Activated CD4-positive, alpha-beta T cell treated with anti-CD3 and anti-CD28 coated beads, Interleukin-2, amount 10 ng/mL, durations not matched to agents 7 days and 5 days (primary cell): ENCODE measurements at places on chromosomes 12 and 14. TPM values are rescaled to one million over a fixed set of nuclear protein-coding genes. Genes with fewer than 3 reads are reported as not detected.

DNA sequence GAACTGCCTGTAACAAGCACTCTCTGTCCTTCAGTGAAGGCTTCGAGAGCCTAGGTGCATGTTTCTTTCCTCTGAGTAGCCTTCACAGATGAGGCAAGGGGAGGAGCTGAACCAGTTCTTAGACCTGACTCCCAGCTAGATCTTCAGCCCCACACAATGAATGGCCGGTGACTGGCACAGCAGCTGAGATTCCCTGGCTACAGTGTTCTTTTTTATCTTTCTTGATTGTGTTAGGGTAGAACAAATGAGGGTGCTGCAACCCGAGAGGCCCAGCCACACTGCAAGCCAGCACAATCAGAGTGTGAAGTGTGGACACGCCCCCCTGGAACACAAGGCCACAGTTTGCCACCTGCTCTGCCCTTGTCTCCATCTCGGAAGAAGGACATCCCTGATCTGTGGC lies 19.1 kb upstream of the COL2A1 start:
- H3K36me3 ChIP-seq = no peaks in the 10 kb centered on the region
- H3K4me3 ChIP-seq = no peak overlapping the region
- DNase-seq = no peak
- peaks cover 29% of the 10 kb centered on the region for H3K27me3 ChIP-seq
- H3K27ac ChIP-seq = no peak overlapping the region
- H3K4me1 ChIP-seq = no peaks in the 10 kb centered on the region

The CLEC2B gene
- total RNA-seq = 61.4 TPM

DNA sequence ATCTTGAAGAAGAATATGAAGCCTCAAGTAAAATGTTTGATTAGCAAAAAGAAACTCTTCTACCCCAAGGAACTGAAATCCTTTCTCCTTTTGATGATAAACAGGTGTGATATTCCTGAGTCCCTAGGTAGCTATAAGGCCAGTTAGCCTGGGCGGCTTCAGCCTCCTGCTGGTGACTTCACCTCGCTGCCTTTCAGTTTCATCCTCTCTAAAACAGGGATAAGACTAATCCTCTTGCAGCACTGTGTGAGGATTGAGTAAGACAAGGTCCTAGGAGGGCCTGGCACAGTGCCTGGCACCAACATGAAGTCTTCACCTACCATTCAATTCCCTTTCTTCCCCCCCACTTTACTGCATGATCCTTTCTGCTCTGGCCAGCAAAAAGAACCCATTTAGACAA lies 42.1 kb downstream of the CIT start:
- no peak overlapping the region for H3K27ac ChIP-seq
- no peaks in the 10 kb centered on the region for H3K4me1 ChIP-seq
- peaks cover 56% of the 10 kb centered on the region for H3K36me3 ChIP-seq
- H3K27me3 ChIP-seq = no peaks in the 10 kb centered on the region
- no peak for DNase-seq

DNA sequence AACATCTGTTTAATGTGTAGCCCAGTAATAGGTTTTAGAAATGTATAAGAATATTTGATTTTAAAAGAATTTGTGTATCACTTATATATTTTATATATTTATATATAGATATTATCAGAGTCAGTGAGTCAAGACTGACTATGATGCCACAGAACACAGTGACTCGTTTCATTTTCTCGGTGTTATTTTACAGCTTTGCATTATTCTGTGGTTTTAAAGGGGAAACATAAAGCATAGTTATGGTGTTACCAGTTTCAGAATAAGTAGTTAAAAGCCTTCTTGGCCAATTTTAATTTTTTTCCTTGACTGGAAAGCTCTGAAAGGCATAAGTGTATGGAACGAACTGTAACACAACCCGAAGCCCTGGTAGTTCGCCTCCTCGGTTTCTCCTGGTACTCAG lies 91.0 kb downstream of the GRIP1 start:
- H3K4me1 ChIP-seq = no peaks in the 10 kb centered on the region
- no peak overlapping the region for H3K27ac ChIP-seq
- no peak for DNase-seq
- H3K36me3 ChIP-seq = no peaks in the 10 kb centered on the region

GRCh38 chr12:28390206-28390605 lies 199.9 kb downstream of the CCDC91 start:
- H3K4me1 ChIP-seq = no peaks in the 10 kb centered on the region
- H3K27ac ChIP-seq = no peak overlapping the region
- no peaks in the 10 kb centered on the region for H3K27me3 ChIP-seq
- DNase-seq = no peak
- H3K4me3 ChIP-seq = no peak overlapping the region

DNA sequence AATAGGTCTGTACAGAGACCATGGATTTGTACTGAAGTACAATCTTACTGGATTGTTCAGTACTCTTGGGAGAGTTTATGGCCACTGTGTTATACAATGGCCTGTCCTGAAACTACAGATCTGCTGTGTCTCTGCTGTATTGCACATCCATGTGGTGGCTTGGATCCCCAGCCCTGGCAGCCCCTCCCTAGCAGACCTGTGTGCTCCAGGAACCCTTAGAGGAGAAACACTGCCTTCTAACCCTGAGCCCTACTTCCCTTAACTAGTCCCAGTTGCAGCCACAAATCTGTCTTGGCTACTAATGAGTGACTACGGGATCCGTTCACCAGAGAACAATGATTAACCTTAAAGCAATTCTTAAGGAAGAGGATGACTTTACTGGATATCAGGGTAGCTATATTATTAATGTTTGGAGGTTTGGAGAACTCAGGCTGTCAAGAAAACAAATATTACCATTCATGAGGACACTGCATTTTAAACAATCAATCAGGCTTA lies 27.7 kb downstream of the RNF34 start:
- peaks cover 70% of the 10 kb centered on the region for H3K36me3 ChIP-seq
- H3K27ac ChIP-seq = no peak overlapping the region
- peaks cover 1% of the 10 kb centered on the region for H3K4me1 ChIP-seq
- H3K27me3 ChIP-seq = no peaks in the 10 kb centered on the region

GRCh38 chr14:65132855-65133254 lies 30.5 kb upstream of the MAX start:
- DNase-seq = no peak
- H3K27ac ChIP-seq = no peak overlapping the region
- H3K36me3 ChIP-seq = no peaks in the 10 kb centered on the region
- no peak overlapping the region for H3K4me3 ChIP-seq

- H3K4me1 ChIP-seq = peaks cover 9% of the 10 kb centered on the region
- no peak overlapping the region for H3K4me3 ChIP-seq
- H3K27ac ChIP-seq = no peak overlapping the region
- no peaks in the 10 kb centered on the region for H3K27me3 ChIP-seq
- DNase-seq = peak; percentile 21
Measured at GRCh38 chr12:84842406-84843013, 70.1 kb downstream of the SLC6A15 start.

DNA sequence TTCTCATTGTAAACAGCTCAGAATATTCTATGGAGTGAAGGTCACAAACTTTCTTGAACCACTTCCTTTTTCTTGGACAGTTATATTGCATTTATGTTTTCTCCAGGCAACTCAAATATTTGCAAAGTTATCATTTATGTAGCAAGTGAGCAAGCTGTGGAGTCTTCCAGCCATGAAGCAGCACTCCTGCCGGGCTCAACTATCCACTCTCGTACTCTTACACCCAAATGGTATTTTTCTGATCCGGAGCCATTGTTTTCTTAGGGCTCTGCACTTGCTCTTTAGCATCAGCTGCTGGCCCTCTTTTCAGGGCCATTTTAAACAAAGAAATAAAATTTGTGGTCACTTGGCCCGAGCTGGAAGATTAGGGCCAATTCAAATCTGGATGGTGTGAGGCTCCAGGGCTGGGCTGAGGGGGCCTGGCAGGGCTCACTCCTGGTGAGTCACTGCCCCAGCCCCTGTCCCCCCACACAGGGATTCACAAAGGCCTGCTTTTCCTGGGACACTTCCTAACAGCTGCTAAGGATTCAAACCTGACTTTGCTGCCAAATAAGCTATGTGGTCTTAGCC lies 19.7 kb downstream of the SYNE3 start:
- H3K4me3 ChIP-seq = no peak overlapping the region
- H3K36me3 ChIP-seq = peaks cover 45% of the 10 kb centered on the region
- DNase-seq = no peak
- peaks cover 78% of the 10 kb centered on the region for H3K4me1 ChIP-seq

The CDKN3 gene
- 116 TPM for total RNA-seq

DNA sequence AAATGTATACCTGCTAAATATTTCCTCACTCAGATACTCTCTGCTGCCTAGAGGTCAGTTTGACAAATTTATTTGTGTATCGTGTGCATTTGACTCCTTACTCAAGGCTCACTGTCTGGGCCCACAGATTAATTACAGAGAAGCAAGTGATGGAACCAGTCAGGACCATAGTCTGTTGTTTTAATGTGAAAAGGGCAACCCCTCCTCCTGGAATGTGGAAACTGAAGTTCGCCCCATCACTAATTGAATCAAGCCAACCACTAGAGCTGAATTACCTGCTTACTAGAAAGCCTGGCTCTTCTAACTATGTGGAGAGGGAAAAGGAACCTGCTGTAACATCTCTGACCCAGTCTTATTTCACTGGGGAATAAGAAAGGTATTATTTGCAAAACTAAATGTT lies 199.9 kb upstream of the KRR1 start:
- H3K27me3 ChIP-seq = peaks cover 20% of the 10 kb centered on the region
- H3K4me1 ChIP-seq = no peaks in the 10 kb centered on the region
- H3K36me3 ChIP-seq = no peaks in the 10 kb centered on the region
- DNase-seq = no peak
- H3K4me3 ChIP-seq = no peak overlapping the region

GRCh38 chr14:28083389-28083788 lies 683.2 kb upstream of the FOXG1 start:
- no peaks in the 10 kb centered on the region for H3K36me3 ChIP-seq
- no peak overlapping the region for H3K4me3 ChIP-seq
- no peaks in the 10 kb centered on the region for H3K27me3 ChIP-seq
- H3K4me1 ChIP-seq = no peaks in the 10 kb centered on the region
- no peak for DNase-seq
- no peak overlapping the region for H3K27ac ChIP-seq

- no peak for DNase-seq
- no peak overlapping the region for H3K4me3 ChIP-seq
- H3K27me3 ChIP-seq = no peaks in the 10 kb centered on the region
- no peaks in the 10 kb centered on the region for H3K36me3 ChIP-seq
- no peak overlapping the region for H3K27ac ChIP-seq
Measured at GRCh38 chr12:2298556-2299200, 245.9 kb downstream of the CACNA1C start.

- H3K36me3 ChIP-seq = no peaks in the 10 kb centered on the region
- H3K27me3 ChIP-seq = no peaks in the 10 kb centered on the region
- H3K4me3 ChIP-seq = no peak overlapping the region
- no peak for DNase-seq
- H3K27ac ChIP-seq = no peak overlapping the region
- no peaks in the 10 kb centered on the region for H3K4me1 ChIP-seq
Measured at GRCh38 chr14:40004871-40005500, 572.8 kb upstream of the FBXO33 start.

GRCh38 chr12:6759741-6760140 lies 6.4 kb upstream of the PTMS start:
- DNase-seq = no peak
- no peak overlapping the region for H3K4me3 ChIP-seq
- peaks cover 24% of the 10 kb centered on the region for H3K4me1 ChIP-seq

DNA sequence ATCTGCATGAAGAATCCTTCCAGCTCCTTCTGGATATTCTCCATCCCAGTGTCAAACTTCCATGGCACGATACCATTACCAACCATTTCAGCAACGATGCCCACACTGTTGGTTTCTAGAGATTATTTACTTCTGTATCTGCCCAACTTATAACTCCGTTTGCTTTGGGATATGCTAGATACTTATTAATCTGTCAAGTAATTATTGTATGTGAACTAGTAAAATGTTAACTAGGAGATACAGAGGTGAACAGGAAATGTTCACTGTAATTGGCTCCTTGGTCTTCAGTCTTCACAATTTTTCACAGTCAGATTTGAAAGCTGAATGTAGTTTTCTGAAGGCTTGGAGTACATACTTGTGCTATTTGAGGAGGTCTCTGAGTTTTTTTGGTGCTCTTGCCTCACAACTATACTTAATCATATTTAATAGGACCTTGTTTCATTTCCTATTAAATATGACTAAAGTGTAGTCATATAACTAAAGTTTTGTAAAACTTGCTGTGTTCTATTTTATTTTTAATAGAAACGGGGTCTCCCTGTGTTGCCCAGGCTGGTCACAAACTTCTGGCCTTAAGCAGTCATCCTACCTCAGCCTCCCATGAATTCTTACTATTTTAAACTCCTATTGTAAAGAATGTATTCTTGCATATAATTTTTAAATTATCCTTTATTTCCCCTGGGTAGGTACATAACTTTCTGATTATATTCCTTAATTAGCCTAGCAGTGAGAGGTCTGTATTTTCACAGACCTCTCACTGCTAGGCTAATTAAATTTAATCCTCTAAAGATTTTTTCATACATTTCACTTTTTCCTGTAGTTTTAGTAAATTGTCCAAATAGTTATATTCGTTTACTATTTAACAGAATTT lies 79.7 kb downstream of the FGD4 start:
- H3K27ac ChIP-seq = no peak overlapping the region
- H3K36me3 ChIP-seq = no peaks in the 10 kb centered on the region
- no peak for DNase-seq

- no peaks in the 10 kb centered on the region for H3K36me3 ChIP-seq
- H3K27me3 ChIP-seq = no peaks in the 10 kb centered on the region
- H3K27ac ChIP-seq = no peak overlapping the region
- no peak overlapping the region for H3K4me3 ChIP-seq
- DNase-seq = no peak
- H3K4me1 ChIP-seq = no peaks in the 10 kb centered on the region
Measured at GRCh38 chr14:42110167-42110566, 503.5 kb downstream of the LRFN5 start.

DNA sequence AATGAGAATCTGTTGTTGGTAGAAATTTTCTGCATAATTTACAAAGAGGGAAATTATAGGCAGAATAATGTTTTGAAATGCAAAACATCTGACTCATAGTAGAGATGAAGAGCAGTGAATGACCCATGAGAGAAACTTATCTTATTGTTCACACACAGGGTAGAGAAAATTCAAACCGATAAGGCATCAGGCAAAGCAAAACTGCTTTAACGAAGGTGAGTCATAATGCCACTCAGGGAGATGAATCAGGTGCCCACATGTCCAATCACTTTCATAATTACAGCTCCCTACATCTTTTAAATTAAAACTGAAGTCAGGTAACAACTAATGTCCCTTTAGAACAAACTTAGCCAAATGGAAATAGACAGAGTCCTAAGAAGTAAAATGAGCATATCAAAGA lies 265.6 kb upstream of the GARIN6 start:
- no peak overlapping the region for H3K4me3 ChIP-seq
- H3K27me3 ChIP-seq = no peaks in the 10 kb centered on the region
- no peaks in the 10 kb centered on the region for H3K4me1 ChIP-seq
- no peak overlapping the region for H3K27ac ChIP-seq
- DNase-seq = no peak

- peaks cover 31% of the 10 kb centered on the region for H3K36me3 ChIP-seq
- no peaks in the 10 kb centered on the region for H3K27me3 ChIP-seq
- H3K27ac ChIP-seq = peak overlapping the region; percentile 98
- H3K4me3 ChIP-seq = peak overlapping the region; percentile 93
- DNase-seq = no peak
Measured at GRCh38 chr14:23033801-23034497, 751 bp downstream of the PSMB5 start.

- DNase-seq = peak; percentile 33
- no peaks in the 10 kb centered on the region for H3K4me1 ChIP-seq
- no peak overlapping the region for H3K4me3 ChIP-seq
- H3K36me3 ChIP-seq = no peaks in the 10 kb centered on the region
- no peaks in the 10 kb centered on the region for H3K27me3 ChIP-seq
- H3K27ac ChIP-seq = no peak overlapping the region
Measured at GRCh38 chr14:83463500-83464098, 1929.9 kb upstream of the SEL1L start.

The TSPAN11 gene
- total RNA-seq = not detected

- peaks cover 5% of the 10 kb centered on the region for H3K27me3 ChIP-seq
- H3K4me3 ChIP-seq = no peak overlapping the region
- H3K36me3 ChIP-seq = peaks cover 61% of the 10 kb centered on the region
- H3K27ac ChIP-seq = no peak overlapping the region
Measured at GRCh38 chr12:122869207-122869973, 26.5 kb downstream of the VPS37B start.
